Stimulated activated CD8-positive, alpha-beta memory T cell treated with anti-CD3 and anti-CD28 coated beads, Interleukin-2, amount 100 ng/mL, for 48 hours (primary cell): ENCODE measurements at places on chromosomes 7 and 10.

- no peak for DNase-seq
Observed at GRCh38 chr7:83941300-83941699, 253.3 kb downstream of the SEMA3A start.

DNA sequence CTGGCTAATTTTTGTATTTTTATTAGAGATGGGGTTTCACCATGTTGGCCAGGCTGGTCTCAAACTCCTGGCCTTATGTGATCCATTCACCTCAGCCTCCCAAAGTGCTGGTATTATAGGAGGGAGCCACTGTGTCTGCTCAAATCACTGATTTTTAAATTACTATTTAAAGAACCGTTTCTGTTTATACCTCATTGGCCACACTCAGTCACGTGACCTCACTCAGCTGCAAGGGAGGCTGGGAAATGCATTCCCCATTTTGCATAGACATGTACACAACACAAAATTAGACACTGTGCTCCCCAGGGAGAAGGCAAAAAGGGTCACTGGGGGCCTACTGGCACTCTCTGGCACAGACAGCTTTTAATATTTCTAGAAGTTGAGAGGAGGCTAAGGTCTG is 13.6 kb upstream of the CALU start:
- DNase-seq = no peak

DNA sequence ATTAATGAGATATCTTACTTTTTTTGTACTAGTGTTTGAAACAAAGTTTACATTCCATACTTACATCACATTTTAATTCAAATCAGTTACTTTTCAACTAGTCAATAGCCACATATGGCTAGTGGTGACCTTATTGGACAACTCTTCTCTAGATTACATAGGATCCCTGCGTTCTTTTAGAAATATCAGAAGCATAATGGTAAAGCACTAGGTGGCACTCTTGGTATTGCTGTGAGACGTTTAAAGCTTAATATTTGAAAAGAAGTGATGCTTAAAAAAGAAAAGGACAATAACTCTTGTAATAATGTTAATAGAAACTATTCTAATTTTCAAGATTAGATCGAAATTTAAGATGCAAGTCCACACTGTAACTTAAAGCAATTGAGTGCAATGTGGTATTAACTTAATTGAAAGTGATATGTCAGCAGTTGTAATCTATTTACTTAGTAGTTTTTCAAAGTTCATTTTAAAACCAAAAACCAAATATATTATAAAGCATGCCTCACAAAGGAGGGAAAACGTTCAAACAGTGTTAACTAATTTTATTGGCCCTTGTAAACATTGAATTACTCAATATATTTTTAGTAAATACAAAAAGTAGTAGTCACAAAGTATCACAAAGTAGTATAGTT is 339.1 kb downstream of the ATRNL1 start:
- DNase-seq = no peak

DNA sequence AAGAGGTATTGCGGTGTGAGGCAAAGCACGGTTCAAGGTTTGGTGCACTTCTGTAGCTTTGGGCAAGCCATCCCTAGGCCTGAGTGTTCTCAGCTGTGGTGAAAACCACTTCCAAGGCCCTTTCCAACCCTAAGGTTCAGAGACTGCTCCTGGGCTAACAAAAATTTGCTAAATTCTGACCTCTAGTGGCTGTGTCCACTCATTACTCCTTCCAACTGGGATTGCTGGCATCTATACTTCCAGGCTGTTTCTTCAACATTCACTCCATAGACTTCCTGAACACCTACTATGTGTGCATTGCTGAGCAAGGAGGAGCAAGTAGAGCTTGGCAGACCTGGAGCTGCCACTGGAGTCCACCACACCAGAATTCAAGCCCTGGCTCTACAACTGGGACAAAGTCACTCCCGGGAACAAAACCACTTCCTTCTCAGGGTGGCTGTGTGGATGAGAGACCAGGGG is 29.3 kb upstream of the SH3PXD2A start:
- DNase-seq = no peak

GRCh38 chr10:5530846-5531557 is 6.2 kb downstream of the CALML3 start:
- DNase-seq = no peak

GRCh38 chr10:3672220-3672619 is 112.8 kb downstream of the KLF6 start:
- DNase-seq = no peak

GRCh38 chr7:96449094-96449493 is 127.2 kb upstream of the SLC25A13 start:
- no peak for DNase-seq

GRCh38 chr10:20993830-20994527 is 96.9 kb upstream of the NEBL start:
- DNase-seq = no peak

DNA sequence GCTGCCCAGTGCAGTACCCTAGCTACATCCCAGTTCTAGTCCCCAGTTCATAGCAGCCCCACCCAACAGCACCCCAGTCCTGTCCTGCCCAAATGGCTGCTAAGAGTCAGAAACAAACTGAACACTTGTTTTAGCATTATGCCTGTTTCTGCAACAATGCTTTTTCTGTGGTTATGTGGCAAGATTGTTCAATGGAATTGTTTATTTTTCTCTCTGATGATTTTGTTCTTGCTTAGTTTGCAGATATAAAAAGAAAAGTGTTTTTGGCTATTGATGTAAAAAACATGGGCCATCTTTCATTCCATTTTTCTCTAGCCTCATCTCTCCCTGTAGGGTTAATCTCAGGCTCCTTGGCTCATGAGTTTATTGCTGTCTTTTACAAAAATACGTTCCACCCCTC is 42.5 kb downstream of the LRRC4 start:
- no peak for DNase-seq

GRCh38 chr7:157577061-157577460 is 240.3 kb downstream of the DNAJB6 start:
- no peak for DNase-seq

DNA sequence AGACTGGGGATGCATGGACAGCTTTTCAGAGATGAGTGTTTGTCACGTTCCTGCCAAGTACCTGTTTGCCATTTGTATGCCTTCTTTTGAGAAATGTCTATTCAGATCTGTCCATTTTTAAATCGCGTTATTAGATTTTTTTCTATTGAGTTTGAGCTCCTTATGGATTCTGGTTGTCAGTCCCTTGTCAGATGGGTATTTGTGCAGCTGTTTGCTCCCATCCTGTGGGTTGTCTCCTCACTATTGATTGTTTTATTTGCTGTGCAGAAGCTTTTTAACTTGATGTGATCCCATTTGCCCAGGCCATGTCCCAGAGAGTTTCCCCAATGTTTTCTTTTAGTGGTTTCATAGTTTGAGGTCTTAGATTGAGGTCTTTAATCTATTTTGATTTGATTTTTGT is 5.5 kb upstream of the PRKAR1B start:
- DNase-seq = no peak

DNA sequence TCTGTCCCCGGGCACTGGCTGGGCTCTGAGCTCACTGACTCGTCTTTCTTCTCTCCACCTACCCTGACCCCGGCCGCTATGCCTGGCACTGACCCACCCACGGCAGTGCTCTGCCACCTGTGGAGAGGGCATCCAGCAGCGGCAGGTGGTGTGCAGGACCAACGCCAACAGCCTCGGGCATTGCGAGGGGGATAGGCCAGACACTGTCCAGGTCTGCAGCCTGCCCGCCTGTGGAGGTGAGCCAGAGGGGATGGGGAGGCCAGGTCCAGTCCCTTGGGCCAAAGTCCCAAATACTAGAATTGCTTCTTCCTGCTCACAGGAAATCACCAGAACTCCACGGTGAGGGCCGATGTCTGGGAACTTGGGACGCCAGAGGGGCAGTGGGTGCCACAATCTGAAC is 27.3 kb downstream of the TBATA start:
- DNase-seq = no peak

- no peak for DNase-seq
Observed at GRCh38 chr10:56012101-56012500, 349.0 kb downstream of the ZWINT start.

DNA sequence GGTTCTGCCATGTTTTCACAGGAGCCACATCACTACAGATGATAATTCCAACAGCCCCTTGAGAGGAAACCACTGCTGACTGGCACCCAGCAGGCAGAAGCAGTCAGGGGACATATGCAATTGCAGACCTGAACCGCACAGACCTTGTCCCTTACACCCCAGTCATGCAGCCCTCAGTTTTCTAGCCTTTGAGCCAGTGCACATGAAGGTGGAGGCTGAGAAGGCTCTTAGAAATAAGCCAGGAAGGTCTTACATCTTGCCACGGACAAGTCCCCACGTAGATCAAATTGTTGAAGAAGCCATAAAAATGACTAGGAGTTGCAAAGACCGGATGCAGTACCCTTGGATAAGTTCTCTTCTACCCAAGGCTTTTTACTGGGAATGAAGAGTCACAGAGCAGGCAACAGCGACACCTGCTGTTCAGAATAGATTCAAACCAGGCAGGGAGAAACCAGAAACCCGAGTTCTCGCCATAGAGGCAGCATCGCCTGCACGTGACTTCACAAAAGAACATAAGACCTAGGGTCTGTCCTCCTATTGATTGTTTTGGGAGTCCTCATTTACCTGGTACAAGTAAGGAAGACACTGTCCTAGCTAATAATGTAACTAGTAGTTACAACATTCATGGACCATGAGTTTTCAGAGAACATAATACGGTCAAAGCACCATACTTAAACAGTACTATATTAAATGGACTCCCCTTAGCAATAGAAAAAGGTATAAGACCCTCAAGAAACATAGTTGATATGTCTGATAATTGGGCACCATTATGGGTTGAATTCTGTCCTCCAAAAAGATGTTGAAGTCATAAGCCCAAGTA is 11.1 kb downstream of the STEAP1B start:
- DNase-seq = peak; percentile 27

GRCh38 chr10:131311661-131312477 is at the start of gene TCERG1L:
Gene TCERG1L (minus strand): TSS chr10:131311721. CDS start chr10:131311635, 86 bp downstream.
- DNase-seq = no peak

GRCh38 chr7:107173691-107174406 is 5.0 kb downstream of the HBP1 start:
- DNase-seq = no peak

GRCh38 chr7:37409461-37409860 is 39.2 kb downstream of the ELMO1 start:
- DNase-seq = no peak

- no peak for DNase-seq
Observed at GRCh38 chr7:102077081-102077480, 209.6 kb upstream of the SH2B2 start.

DNA sequence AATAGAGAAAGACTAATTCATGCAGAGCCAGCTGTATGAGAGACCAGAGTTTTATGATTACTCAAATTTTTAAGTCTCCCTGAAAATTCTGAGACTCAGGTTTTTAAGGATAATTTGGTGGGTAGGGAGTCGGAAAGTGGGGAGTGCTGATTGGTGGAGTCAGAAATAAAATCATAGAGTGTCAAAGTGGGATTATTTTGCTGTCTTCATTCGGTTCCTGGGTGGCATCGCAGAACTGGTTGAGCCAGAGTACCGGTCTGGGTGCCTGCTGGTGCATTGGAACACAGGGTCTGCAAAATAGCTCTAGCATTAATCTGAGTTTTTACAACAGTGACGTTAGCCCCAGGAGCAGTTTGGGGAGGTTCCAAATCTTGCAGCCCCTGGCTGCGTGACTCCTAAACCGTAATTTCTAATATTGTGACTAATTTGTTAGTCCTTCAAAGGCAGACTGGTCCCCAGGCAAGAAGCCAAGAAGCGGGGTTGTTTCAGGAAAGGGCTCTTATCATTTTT is 32.4 kb downstream of the GPRIN2 start:
- no peak for DNase-seq
